NCI-H187 (cell line): ENCODE measurements at places on chromosomes 4 and X.

GRCh38 chr4:37070041-37070440 lies 174.5 kb upstream of the NWD2 start:
- no peak for DNase-seq

- DNase-seq, result no peak
Measured at GRCh38 chr4:78361621-78362120, 189.9 kb upstream of the ANXA3 start.

DNA sequence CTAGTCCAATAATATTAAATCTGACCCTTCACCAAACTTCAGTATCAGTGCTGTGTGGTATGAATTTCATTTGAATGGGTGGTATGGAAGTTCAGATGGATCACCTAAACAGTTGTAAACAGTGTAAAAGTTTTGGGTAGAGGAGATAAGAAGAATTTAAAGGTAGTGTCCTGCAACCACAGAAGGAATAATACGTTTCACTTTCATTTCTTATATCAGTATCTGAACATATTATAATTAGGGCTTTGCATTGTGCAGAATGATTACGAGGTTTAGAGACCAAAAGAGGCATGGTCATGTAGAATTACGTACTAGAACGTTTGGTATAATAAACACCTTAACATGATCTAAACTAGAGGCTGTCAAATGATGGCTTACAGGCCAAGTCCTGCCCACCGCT lies 116.1 kb downstream of the PDLIM5 start:
- DNase-seq, result no peak

DNA sequence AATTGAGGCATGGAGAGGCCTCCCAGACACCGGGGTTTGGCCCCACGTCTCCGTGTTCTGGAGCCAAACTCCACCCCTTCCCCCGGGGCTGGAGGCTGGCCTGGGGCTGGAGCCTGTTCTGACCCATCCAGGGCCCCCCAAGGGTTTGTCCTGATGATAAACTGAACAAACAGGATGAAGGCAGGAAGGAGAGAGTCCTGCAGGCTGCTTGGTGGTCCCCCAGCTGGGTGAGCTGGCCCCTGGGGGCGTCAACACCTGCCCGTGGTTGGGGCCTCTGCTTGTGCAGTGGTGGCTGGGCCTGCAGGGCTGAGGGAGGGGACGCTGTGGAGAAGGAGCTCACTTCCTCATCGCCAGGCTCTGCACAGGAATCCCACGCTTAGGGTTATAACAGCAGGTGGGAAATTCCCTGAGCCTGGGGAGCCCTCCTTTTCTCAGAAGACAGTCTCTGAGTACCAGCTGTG lies 2.3 kb downstream of the SH3TC1 start:
- no peak for DNase-seq

GRCh38 chr4:173498771-173499170 lies 31.3 kb downstream of the HAND2 start:
- DNase-seq, result no peak

DNA sequence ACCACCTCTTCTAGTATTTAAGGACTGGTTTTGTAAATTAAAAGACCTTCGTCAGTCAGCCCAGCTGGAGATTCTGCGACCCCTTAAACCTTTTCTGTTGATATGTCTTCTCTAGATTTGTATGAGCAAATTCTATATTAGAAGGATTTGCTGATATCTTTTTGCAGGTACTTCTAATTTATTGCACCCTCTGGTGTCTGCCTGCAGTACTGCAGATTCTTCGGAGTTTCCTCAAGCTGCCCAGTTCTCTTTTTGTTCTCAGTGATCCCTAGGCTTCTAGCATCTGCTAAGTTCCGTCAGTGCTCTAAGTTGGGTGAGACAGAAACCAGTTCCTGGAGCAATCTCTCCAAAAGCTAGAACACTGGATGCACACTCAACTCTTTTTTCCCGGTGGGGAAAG lies 545.2 kb downstream of the C4orf33 start:
- peak; percentile 0 for DNase-seq

- no peak for DNase-seq
Measured at GRCh38 chr4:141074098-141074878, 59.0 kb downstream of the RNF150 start.

- DNase-seq, result no peak
Measured at GRCh38 chr4:158912806-158913205, 144.0 kb downstream of the FNIP2 start.

DNA sequence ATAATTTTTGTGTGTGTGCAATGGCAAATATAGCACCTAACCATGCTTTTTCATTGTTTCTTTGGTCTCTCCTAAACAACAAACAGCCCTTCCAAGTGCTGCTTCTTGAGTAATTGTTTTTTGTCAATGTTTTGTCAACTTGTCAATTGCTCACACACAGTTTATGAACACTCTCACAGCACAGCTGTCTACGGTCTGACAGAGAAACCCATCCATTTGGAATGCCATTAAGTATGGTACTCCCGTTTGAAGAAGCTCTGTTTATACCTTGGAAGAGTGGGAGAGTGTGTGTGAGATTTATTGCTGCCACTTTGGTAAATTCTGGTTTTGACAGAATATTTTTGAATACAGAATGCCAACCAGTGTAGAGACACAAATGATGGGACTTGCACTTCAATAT lies 254.6 kb downstream of the LDB2 start:
- no peak for DNase-seq

DNA sequence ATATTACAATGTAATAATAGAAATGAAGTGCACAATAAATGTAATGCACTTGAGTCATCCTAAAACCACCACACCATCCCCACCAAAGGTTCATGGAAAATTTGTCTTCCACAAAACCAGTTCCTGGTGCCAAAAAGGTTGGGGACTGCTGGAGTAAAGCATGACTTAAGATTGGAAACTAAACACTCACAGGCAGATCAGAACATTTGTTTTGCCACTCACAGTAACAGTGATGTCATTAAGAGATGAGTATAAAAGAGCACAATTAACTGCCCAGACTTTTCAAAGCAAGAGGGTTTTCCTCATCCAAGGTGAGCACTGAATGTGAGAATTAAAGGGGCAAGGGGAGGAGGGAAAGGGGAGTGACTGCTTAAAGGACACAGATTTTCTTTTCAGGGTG lies 35.6 kb downstream of the MAP7D3 start:
- no peak for DNase-seq

GRCh38 chrX:34350561-34351335 lies 218.6 kb upstream of the FAM47A start:
- no peak for DNase-seq

- DNase-seq, result peak; percentile 46
Measured at GRCh38 chr4:41882625-41883347, 52.4 kb upstream of the TMEM33 start.

DNA sequence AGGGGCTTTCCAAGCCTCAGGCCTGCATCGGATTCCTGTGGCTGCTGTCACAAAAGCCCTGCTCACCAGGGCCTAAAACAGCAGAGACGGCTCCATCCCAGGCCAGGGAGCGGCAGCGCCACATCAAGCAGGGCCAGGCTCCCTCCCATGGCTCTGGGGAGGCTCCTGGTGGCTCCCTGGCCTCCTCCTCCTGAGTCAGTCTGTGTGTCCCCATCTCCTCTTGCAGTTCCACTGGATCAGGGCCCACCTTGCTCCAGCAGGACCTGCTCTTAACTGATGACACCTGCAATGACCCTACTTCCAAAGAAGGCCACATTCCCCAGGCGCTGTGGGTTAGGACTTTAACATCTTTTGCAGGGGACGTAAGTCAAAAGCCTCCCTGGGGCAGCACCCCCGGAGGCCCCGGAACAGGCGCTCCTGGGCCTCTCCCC lies 51.9 kb downstream of the CPZ start:
- no peak for DNase-seq

DNA sequence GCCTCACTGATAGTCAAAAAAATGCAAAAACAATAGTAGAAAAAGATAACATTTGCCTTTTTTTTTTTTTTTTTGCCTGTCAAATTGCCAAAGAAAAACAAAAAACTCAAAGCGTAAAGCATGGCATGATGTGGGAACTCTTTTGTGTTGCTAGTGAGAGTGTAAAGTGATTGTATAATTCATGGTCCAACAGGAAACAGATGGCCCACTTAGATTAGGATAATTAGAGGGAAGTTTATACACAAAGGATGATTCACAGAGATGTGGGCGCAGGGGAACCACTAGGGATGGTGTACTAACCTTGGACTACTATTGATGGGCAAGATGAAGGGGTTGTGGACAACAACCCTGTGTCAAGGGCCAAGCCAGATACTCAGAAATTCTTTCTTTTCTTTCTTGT lies 16.4 kb downstream of the MCUB start:
- no peak for DNase-seq

- no peak for DNase-seq
Measured at GRCh38 chr4:7841071-7841470, 98.6 kb downstream of the AFAP1 start.

- no peak for DNase-seq
Measured at GRCh38 chr4:146582864-146583263, 55.8 kb upstream of the POU4F2 start.

- DNase-seq, result no peak
Measured at GRCh38 chr4:54961357-54961975, 163.9 kb downstream of the KDR start.

GRCh38 chr4:1014291-1015167 lies 3.1 kb downstream of the FGFRL1 start:
- no peak for DNase-seq

GRCh38 chr4:91366554-91366953 lies 937.2 kb upstream of the GRID2 start:
- no peak for DNase-seq

DNA sequence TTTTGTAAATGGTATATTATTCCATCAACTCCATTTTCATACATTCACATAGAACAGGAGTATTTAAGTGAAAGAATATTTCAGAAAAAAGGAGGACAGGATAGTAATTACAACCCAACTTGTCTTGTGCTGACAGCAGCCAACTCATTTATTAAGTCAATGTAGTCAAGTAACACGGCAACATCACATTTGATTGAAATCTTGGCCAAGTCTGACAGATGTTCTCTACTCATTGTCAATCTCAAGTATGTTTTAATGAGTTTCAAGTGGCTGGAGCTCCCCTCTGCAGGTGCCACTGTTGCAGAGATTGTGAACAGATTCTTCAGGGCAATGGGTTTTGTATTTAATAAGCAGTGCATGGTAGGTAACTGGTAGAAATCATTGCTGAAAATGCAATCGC lies 332.5 kb downstream of the C4orf33 start:
- DNase-seq, result peak; percentile 32

- no peak for DNase-seq
Measured at GRCh38 chr4:132056496-132056895, 1092.6 kb upstream of the PCDH10 start.

GRCh38 chr4:170743633-170744032 lies 653.9 kb upstream of the AADAT start:
- DNase-seq, result no peak

DNA sequence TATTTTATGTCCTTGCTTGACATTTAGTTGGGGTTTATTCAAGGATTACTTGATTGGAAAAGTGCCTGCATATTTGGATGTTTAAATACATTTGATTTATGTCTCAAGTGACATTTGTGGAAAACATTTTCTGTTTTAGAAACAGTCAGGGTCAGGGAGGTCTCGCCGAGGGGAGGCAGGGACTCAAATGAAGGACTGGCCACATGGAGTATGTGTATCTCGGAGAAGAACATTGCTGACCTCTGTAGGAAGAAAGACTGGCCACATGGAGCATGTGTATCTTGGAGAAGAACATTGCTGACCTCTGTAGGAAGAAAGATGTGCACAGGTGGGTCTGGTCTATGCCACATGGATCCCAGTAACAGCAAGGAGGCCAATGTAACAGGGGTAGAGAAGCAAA lies 233.6 kb downstream of the TRIML1 start:
- DNase-seq, result no peak

GRCh38 chr4:17619416-17620105 lies 5.1 kb downstream of the MED28 start:
- DNase-seq, result no peak

DNA sequence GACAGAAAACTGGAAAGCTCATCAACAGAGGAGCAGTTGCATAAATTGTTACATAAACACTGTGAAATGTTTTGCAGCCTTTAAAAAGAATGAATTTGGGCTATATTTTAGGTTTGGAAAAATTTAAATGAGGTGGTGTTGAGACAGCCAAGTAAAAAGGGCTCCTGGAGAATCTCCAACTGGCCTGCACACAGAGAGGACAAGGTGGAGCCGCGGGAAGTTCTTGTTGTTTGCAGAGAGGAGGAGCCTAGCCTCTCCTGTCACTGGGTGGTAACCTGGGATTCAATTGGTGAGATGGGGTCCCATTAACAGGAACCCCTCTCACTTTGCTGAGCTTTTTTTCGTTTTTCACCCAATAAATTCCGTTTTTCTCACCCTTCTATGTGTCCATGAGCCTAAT lies 13.4 kb downstream of the GIMD1 start:
- DNase-seq, result no peak

GRCh38 chr4:142155347-142155746 lies 519.0 kb downstream of the IL15 start:
- no peak for DNase-seq

DNA sequence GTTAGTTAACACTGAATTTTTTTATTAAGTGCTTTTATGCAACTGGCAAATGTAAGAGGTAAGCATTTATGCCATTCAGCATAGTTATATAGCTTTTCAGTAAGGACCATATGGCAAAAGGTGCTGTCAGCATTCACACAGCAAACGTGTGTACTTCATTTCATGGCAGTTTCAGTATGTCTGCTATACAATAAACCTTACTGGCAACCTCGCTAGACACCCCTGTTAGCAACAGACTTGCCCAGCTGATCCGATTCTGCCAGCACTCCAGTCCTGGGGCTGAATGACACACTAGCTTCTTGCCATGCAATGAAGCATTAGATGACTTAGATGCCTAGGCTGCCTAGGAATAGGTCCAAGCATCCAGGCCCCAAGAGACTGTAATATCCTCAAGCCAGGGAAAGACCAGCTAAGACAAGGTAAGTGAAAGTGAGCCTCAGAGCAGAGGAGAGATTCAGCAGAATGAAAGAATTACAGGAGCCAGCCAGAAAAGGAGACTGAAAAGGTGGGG lies 47.3 kb upstream of the DOCK11 start:
- DNase-seq, result no peak

DNA sequence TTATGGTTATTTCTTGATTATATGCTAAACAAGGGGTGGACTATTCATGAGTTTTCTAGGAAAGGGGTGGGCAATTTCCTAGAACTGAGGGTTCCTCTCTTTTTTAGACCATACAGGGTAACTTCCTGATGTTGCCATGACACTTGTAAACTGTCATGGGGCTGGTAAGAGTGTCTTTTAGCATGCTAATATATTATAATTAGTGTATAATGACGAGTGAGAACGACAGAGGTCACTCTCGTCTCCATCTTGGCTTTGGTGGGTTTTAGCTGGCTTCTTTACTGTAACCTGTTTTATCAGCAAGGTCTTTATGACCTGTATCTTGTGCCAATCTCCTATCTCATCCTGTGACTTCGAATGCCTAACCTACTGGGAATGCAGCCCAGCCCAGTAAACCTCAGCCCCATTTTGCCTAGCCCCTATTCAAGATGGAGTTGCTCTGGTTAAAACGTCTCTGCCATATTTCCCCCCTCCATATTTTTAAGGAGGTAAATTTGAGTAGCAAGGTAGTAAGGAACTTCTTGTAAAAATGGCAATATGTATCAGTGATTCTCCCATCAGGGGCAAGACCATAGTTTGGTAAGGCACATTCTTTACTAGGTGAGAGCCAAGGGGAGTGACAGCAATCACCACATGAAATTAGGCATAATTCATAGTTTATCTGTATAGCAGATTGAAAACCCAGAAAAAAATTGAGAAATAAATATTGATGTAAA lies 2.6 kb downstream of the CXCL2 start:
- no peak for DNase-seq
